ENCODE measurements at places on chromosomes 6 and 20.
A peak's percentile ranks its signal among the peaks of the same experiment; 100 is the strongest.

DNA sequence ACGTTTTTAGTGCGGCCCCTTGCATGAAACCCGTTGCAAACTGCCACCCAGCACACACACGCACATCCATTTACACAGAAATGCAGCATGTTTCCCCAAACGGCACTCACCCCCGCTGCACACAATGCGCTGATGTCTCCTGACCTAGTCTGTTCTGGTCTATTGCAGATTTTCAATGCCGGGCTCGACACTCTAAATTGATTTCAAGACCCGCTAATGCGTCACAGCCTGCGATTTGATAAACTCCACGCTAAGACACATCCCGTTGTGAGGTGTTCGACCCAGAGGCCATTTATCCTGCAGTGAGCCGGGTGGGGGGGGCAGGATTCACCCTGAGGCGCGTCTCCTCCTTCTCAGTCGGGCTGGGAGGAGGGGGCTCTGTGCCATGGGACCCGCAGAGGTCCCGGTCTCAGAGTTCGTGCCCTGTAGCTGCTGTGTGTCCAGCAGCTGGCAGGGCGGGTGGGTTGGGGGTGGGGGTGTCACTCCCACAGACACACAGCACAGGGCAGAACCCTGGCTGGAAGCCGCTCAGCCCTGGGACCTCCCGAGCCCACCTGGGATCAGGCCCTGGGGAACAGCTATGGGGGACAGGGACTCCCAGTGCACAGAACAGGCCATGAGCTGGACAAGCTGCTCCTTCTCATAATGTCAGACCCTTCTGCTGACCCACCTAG, 367.9 kb downstream of the PREX1 start:
- DNase-seq = peak; percentile 70

- DNase-seq = peak; percentile 84
Observed at GRCh38 chr20:54680872-54681619, 205.7 kb downstream of the DOK5 start.

- DNase-seq = no peak
Observed at GRCh38 chr20:49825521-49826033, 12.9 kb downstream of the SLC9A8 start.

DNA sequence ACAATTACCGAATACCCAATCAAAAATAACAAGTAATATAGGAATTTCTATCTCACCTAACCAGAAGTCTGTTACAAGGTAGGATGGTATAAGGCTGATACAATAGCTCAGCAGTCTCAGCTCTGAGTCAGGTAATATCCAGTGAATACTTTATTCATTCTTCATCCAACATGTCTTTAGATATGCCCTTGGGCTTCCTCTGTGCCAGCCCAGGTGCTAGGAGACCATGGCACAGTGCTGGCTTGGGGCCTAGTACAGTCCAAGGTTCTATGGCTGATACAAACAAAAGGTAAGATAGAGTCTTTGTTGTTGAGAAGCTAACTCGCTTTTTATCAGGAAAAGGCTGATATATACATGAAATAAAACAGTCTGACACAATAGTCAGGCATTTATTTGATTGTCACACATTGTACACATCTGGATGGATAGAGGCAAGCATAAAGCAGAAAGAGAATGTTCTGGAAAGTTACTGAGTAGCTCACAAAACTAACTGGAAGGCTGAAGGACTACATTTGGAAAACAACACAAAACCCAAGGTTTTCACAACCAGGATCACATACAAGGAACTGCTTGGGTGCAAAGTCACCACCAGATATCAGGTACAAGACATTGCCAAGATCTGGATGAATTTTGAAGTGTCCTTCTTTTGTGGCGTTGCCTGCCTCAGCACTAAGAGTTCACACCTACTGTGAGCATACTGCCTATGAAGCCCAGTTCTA, 110.4 kb upstream of the SCAF8 start:
- DNase-seq = no peak

DNA sequence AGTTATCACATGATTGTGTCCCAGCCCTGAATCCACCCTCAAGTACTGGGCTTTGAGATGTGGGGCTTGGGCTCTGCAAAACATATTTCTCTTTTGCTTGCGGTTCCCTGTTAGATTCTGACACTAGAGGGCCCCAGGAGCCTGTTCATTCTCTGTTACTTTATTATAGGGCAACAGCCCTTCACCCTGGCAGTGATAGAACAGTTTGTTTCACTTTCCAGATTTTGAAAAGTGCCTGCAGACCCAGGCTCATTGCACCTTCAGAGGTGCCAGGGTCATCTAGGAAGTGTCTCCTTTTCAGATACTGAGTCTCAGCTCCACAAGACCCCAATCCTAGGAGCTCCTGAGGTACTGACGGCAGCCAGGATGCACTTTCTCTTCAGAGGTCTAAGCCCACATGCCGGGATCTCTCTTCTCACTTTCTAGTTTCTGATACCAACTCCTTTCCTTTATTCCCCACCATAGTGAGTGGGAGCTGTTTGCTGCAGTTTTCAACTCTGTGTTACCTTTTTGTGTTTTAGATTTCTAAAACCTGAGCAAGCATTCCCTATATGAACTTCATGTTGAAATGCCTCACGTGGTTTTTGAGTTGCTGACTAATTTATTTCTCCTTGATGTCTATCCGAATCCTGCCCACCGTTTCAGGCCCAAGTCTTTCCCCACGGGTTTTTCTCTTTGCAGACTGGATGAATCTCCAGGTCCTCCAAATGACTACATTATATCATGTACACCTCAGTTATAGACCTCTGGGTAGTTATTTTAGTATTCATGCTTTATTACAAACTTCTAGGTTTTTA, 10.9 kb downstream of the ABT1 start:
- DNase-seq = peak; percentile 50
